Osteocyte (in vitro differentiated cells): ENCODE measurements at places on chromosomes 5 and 9. TPM values are rescaled to one million over a fixed set of nuclear protein-coding genes. Genes with fewer than 3 reads are reported as not detected.

DNA sequence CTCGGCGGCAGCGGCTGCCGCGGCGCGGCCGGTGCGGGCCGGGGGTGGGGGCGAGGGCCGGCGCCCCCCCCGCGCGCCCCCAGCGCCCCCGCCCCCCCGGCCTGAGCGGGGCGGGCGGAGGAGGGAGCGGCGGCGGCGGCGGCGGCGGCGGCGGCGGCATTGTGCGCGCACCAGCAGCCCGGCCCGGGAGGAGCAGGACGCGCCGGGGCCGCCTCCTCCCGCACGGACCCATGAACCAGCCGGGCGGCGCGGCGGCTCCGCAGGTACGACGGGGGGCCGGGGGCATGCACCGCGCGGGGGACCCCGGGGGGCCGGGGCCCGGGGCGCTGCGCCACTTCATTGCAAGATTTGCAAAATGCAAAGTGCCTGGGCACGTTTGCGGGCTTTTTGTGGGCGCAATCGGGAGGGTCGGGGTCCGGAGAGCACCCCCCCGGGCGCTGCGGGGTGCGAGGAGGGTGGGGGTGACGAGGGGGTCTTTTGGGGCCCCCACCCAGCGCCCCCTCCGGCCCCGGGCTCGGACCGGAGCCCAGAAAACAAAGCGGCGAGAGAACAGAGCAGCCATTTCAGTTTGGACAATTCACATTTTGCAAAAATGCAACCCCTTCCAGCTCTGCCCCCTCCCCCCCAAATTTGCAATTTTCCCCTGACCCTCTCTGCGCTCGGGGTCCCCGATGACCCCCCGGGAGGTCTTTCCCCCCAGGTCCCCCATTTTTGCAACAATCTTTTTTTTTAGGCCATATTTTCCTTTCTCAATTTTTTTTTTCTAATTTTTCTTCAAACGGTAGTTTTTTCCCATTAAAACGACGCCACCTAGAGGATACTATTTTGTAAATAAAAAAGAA, at the start of gene ZNF618:
ZNF618 (plus strand) TSS at position 159 of the 842 bp plus-strand sequence; CDS start at position 231, 72 bp downstream.
- peaks cover 39% of the 10 kb centered on the region for H3K4me1 ChIP-seq
- H3K4me3 ChIP-seq = peak within 1 kb of the TSS; percentile 97
- peaks cover 5% of the 10 kb centered on the region for H3K36me3 ChIP-seq
- H3K27me3 ChIP-seq = peaks cover 4% of the 10 kb centered on the region

- no peak overlapping the region for H3K27ac ChIP-seq
- H3K4me3 ChIP-seq = no peak overlapping the region
Observed at GRCh38 chr9:99485459-99485858, 263.4 kb downstream of the SEC61B start.

PCDHA9 gene
- 1.7 and 1.8 TPM in 2 replicates for total RNA-seq

- H3K36me3 ChIP-seq = peaks cover 22% of the 10 kb centered on the region
- DNase-seq = no peak
- peaks cover 3% of the 10 kb centered on the region for H3K4me1 ChIP-seq
- no peak overlapping the region for H3K4me3 ChIP-seq
- H3K27ac ChIP-seq = no peak overlapping the region
Observed at GRCh38 chr9:5899292-5899691, 8.6 kb downstream of the MLANA start.

DNA sequence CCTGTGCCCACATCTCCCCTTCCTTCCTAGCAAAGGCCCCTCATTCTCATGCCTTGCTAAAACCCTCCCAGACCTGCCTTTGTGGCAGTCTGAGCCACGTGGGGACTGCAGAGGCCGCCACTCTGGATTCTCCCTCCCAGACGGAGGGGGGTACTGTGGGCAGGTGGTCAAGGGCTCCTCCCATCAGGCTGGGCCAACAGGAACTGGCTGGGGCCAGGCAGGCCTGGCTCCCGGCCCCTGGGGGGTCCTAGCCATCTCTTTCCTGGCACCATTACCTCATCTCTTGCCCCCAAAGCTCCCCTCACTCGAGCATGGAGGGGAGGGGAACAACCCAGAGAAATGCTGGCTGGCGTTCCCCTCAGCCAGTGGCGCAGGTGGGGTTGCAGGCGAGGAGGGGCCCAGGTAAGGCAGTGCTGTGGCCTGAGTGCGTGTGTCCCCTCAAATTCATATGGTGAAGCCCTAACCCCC, 88.6 kb downstream of the ZNF354C start:
- no peak for DNase-seq
- peaks cover 2% of the 10 kb centered on the region for H3K36me3 ChIP-seq
- H3K4me1 ChIP-seq = no peaks in the 10 kb centered on the region
- no peak overlapping the region for H3K4me3 ChIP-seq
- no peak overlapping the region for H3K27ac ChIP-seq
- H3K27me3 ChIP-seq = no peaks in the 10 kb centered on the region

NUTM2G gene
- total RNA-seq = 0.13 TPM in 1 of 2 replicates, not detected in the other

COMMD10 gene
- total RNA-seq = 21.2 and 26.3 TPM in 2 replicates

TRIP13 gene
- total RNA-seq = 4.1 and 6.9 TPM in 2 replicates

- no peaks in the 10 kb centered on the region for H3K27me3 ChIP-seq
- H3K4me3 ChIP-seq = no peak overlapping the region
- DNase-seq = no peak
- peak overlapping the region; percentile 68 for H3K27ac ChIP-seq
- H3K36me3 ChIP-seq = no peaks in the 10 kb centered on the region
Observed at GRCh38 chr9:91047529-91047928, 245.9 kb downstream of the SYK start.

GRCh38 chr5:16057277-16057676, 122.3 kb downstream of the MARCHF11 start:
- DNase-seq = no peak
- H3K27me3 ChIP-seq = peaks cover 10% of the 10 kb centered on the region

DNA sequence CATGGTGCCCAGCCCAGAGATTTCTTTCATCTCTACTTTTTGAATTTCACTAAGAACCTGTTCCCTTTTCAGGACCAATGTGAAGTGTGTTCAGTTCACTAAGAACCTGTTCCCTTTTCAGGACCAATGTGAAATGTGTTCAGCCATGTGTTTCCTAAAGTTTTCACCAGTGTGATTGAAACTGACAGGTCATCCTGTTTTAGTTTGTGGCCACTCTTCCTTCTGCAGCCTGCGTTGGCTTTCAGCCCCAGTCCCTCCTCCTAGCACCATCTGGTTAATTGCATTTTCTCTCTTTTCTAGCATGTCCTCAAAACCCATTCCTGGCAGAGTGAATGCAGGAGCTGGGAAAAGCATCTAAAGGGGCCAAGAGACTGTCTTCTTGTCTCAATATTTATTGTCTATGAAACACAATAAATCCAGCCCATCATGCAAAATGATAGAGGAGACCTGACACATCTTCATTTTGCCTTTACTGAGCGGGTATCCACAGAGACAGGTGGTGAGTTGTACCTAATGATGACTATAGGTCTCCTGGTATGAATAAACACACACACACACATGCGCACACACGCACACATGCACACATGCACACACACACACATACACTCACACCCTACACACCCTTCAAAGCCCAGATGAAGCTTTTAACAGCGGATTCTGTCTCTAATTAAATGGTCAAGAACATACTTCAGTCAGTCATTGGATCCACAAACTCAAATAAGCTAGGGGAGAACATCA, 6.1 kb upstream of the PANK3 start:
- H3K36me3 ChIP-seq = no peaks in the 10 kb centered on the region
- H3K4me1 ChIP-seq = peaks cover 2% of the 10 kb centered on the region
- no peak overlapping the region for H3K4me3 ChIP-seq
- peaks cover 31% of the 10 kb centered on the region for H3K27me3 ChIP-seq
- H3K27ac ChIP-seq = no peak overlapping the region
- DNase-seq = no peak

DNA sequence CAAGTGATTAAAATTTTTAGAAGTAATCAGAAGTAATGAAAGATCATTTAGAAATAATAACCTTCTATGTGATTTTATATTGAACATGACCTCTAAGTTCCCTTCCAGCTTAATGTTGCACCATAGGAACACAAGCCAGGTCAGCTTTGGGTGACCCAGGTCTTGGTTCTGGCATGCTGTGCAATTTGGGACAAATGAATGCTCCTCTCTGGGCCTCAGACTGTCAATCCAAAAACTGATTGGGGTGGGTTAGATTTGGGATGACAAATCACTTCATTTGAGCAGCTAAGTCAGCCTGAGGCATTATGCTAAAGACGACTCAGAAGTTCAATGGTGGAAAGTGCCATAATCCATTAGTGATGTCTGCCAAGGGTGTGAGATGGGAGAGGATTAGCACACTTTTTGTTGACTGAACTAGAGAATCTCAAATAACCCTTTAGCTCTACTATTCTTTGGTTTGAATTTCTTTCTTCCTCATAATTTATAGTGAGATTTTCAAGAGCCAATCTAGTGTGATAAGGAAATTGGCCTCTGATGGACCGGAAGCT, 60.7 kb upstream of the BOD1 start:
- no peak overlapping the region for H3K4me3 ChIP-seq
- no peaks in the 10 kb centered on the region for H3K36me3 ChIP-seq
- H3K27me3 ChIP-seq = peaks cover 14% of the 10 kb centered on the region
- no peaks in the 10 kb centered on the region for H3K4me1 ChIP-seq

FREM1 gene
- 2.1 and 2.2 TPM in 2 replicates for total RNA-seq

DNA sequence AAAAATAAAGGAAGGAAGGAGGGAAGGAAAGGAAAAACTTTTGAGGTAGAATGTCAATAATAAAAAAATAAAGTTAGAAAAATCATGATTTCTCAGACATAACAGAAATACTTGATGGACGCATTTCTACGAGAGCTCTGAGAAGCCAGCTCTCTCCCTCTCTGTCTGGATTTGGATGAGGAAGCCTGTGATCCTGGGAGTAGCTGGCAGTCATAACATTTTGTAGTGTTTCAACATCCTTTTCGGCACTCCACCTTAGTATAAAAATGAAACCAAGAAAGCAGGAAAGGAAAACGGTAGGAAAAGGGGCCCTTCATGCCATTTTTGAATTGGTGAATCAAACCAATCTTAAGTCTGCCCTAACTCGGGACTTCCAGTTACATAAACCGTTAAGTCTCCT, 321.3 kb downstream of the EPB41L4A start:
- no peak for DNase-seq
- H3K27ac ChIP-seq = no peak overlapping the region
- H3K36me3 ChIP-seq = peaks cover 4% of the 10 kb centered on the region
- no peak overlapping the region for H3K4me3 ChIP-seq

MYMK gene
- total RNA-seq = not detected in 2 replicates

IFNA13 gene
- not detected in 2 replicates for total RNA-seq

LIFR gene
- 8.1 and 8.9 TPM in 2 replicates for total RNA-seq

- no peaks in the 10 kb centered on the region for H3K4me1 ChIP-seq
- no peak overlapping the region for H3K27ac ChIP-seq
- H3K36me3 ChIP-seq = no peaks in the 10 kb centered on the region
Observed at GRCh38 chr9:34899535-34900158, 58.4 kb upstream of the PHF24 start.

GFPT2 gene
- 70.7 and 80.0 TPM in 2 replicates for total RNA-seq

TMEM232 gene
- total RNA-seq = 2.7 and 3.5 TPM in 2 replicates

GRCh38 chr9:82560457-82560904, 502.5 kb downstream of the RASEF start:
- no peak for DNase-seq
- no peaks in the 10 kb centered on the region for H3K36me3 ChIP-seq
- peaks cover 4% of the 10 kb centered on the region for H3K27me3 ChIP-seq
- H3K4me1 ChIP-seq = peaks cover 3% of the 10 kb centered on the region

CBY3 gene
- not detected in 2 replicates for total RNA-seq

DNA sequence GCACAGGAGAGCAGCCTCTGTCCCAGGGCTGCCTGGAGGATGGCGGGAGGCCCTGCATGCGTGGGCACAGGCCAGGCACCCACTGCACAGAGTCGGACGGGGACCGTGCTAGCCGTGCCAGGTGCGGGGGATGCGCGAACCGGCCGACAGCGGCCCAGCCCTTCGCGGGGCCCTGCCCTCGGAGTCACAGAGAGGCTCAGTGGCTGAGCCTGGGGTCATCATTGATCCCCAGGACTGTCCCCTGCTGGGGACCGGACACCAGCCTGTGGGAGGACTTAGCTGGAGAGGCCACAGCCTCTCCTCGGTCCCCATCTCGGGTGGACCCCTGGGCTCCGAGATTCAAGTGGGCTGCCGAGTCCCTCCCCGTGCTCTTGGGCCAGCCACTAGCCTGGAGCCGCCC, 19.1 kb upstream of the LAMC3 start:
- H3K36me3 ChIP-seq = no peaks in the 10 kb centered on the region
- DNase-seq = no peak
- H3K4me1 ChIP-seq = peaks cover 18% of the 10 kb centered on the region
- H3K4me3 ChIP-seq = no peak overlapping the region
- H3K27ac ChIP-seq = no peak overlapping the region

GRCh38 chr9:1469996-1470395, 419.8 kb downstream of the DMRT2 start:
- no peak overlapping the region for H3K27ac ChIP-seq
- H3K4me1 ChIP-seq = no peaks in the 10 kb centered on the region
- no peaks in the 10 kb centered on the region for H3K27me3 ChIP-seq
- no peak overlapping the region for H3K4me3 ChIP-seq
- no peak for DNase-seq

DNA sequence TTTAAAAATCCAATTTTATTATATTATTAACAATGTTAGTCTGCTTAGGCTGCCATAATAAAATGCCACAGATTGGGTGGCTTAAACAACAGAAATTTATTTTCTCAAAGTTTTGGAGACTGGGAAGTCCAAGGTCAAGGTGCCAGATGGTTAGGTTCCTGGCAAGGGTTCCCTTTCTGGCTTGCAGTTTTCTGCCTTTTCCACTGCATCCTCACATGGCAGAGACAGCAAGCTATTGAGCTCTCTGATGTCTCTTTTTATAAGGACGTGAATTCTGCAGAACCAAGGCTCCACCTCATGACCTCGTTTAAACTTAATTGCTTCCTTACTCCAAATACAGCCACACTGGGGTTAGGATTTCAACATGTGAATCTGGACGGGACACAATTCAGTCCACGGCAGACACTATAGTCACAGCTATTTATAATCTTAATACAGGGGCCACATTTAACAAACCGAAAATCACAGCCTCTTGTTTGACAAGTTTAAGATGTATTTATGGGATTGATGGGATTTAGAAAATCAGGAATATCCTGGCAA, 174.9 kb upstream of the PUM3 start:
- H3K27ac ChIP-seq = no peak overlapping the region
- no peak overlapping the region for H3K4me3 ChIP-seq
- no peak for DNase-seq

GRCh38 chr9:18111146-18111545, 362.8 kb upstream of the ADAMTSL1 start:
- no peaks in the 10 kb centered on the region for H3K36me3 ChIP-seq
- peaks cover 16% of the 10 kb centered on the region for H3K4me1 ChIP-seq
- H3K4me3 ChIP-seq = no peak overlapping the region
- H3K27ac ChIP-seq = no peak overlapping the region

GRCh38 chr9:4297786-4298254, 2.0 kb downstream of the GLIS3 start:
- H3K27ac ChIP-seq = peak overlapping the region; percentile 98
- DNase-seq = peak; percentile 87
- no peaks in the 10 kb centered on the region for H3K36me3 ChIP-seq

DNA sequence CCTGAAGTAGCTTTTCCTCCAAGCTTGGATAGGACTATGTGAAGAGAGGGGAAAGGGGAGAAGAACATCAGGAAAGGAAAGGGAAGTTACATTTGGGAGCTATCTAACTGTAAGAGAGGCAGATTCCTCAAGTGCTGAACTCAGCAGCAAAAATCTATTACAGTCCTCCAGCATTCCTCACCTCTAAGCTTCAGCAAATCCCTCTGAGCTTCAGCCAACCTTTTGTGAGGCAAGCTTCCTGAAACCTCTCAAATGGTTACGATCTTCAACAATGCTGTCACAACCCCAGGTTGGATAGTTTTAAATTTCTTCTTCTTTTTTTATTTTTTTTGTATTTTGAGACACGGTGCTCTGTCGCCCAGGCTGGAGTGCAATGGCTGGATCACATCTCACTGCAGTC, 2.5 kb upstream of the RNF38 start:
- no peaks in the 10 kb centered on the region for H3K36me3 ChIP-seq
- H3K4me3 ChIP-seq = no peak overlapping the region
- DNase-seq = no peak
- no peak overlapping the region for H3K27ac ChIP-seq
- H3K27me3 ChIP-seq = no peaks in the 10 kb centered on the region
